Subcutaneous adipose tissue (tissue), 4 donors: ENCODE measurements at places on chromosomes 11 and 22. TPM values are rescaled to one million over a fixed set of nuclear protein-coding genes. Genes with fewer than 3 reads are reported as not detected.

The ARHGAP20 gene
- 52.2 TPM for total RNA-seq

The RAB3IL1 gene
- 12.7 TPM for total RNA-seq

The MRPL11 gene
- 40.9 TPM for total RNA-seq

The CARD16 gene
- total RNA-seq: 8.6 TPM

The OR4C13 gene
- not detected for total RNA-seq
